ENCODE measurements at places on chromosomes 2 and 18.

DNA sequence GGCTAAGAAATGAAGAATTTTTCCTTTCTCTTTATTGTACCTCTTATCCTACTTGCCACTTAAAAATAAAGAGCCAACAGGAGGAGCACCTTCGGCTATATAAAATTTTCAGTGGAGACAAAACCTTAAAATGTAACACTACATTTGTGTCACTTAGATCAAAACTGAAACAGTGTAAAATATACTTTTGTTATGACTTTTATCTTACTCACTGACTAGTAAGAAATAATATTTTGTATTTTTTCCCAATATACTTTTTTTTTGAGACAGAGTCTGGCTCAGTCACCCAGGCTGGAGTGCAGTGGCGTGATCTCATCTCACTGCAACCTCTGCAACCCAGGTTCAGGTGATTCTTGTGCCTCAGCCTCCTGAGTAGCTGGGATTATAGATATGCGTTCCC, 28.3 kb downstream of the KCNJ13 start:
- DNase-seq = no peak

GRCh38 chr2:232417489-232417888, 10.8 kb downstream of the ALPG start:
- DNase-seq = no peak

DNA sequence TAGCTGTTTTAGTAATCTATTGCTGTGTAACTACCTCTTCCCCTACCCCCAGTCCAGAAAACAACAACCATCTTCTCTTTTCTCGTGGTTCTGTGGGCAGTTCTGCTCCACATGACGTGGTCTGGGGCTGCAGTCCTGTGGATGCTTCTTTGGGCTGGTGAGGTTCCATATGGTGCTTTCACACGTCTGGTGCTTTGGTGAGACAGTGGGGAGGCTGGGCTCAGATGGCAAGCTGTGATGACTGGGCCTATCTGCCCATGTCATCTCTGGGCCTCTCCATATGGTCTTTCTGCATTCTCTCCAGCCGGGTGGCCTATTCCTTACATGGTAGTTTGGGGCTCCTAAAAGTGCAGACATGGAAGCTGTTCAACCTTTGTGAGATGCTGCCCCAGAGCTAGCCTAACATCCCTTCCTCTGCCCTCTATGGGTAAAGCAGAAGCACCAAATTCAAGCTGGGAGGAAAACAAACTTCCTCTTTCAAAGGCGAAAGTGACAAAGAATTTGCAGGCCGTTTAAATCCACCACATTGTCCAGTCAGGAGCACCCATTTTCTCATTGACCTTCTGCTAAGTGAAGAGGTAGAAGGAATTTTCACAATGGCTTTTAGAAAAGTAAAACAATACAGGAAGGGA, 68.3 kb upstream of the IL1R1 start:
- DNase-seq = no peak

DNA sequence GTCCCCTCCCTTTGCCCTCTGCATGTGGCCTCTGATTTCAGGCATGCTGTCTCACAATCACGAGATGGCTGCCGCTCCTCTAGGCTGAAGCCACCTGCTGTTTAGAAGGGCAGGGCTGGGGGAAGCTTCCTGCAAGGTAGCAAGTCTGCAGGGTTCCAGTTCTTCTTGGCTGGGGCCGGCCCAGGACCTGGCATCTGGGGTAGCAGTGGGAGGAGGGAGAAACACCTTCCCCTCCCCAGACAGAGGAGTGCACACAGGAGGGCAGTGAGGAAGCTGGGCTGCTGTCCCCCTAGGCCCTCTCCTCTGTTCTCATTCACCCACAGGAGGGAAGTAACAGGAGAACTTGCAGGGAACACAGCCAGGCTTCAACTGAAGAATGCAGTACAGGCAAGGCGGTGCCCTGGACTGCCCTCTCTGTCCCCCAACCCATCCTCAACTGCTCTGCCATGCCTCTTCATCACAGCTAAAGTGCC, 345.9 kb upstream of the HS6ST1 start:
- DNase-seq = no peak

DNA sequence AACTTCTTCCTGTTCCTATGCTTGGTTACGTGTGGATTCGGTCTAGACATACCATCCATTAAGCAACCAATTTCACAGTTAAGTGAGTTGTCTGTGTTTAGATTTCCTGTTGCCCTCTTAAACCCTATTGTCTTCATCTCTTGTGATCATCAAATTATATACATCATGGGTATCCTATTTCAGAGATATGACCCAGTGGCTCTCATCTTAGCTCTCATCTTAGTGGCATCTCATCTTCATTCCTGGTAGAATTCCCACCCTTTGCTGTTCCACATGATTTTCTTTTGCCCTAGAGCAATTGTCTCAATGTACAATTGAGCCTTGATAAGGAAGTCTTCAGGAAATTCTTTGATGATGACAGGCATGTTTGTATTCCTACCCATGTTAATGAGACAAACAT, 29.4 kb upstream of the FN1 start:
- no peak for DNase-seq

- no peak for DNase-seq
Measured at GRCh38 chr2:65057391-65058052, 1.3 kb downstream of the CEP68 start.

GRCh38 chr2:156517419-156517818, 81.2 kb downstream of the GPD2 start:
- DNase-seq = no peak

DNA sequence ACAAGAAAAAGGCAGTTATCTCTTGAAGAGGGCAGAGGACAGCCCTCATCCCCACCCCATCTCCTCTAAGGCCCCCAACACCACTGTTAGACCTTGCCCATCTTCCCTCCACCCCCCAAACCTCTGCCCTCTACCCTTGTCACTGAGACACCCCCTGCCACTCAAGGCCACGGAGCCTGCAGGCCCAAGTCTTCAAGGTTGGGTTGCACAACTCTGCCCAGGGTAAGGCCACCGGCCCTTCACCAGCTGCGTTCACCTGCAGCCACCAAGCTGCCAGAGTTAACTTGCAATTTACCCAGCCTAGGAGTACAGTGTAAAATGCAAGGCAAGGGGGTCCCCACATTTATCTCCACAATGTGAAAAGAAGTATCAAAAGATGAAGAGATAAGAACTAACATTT, 128.7 kb upstream of the PKDCC start:
- DNase-seq = no peak

GRCh38 chr2:109560265-109560664, 53.5 kb downstream of the SEPTIN10 start:
- DNase-seq = no peak

GRCh38 chr2:21317131-21317530, 193.4 kb downstream of the TDRD15 start:
- DNase-seq = no peak

DNA sequence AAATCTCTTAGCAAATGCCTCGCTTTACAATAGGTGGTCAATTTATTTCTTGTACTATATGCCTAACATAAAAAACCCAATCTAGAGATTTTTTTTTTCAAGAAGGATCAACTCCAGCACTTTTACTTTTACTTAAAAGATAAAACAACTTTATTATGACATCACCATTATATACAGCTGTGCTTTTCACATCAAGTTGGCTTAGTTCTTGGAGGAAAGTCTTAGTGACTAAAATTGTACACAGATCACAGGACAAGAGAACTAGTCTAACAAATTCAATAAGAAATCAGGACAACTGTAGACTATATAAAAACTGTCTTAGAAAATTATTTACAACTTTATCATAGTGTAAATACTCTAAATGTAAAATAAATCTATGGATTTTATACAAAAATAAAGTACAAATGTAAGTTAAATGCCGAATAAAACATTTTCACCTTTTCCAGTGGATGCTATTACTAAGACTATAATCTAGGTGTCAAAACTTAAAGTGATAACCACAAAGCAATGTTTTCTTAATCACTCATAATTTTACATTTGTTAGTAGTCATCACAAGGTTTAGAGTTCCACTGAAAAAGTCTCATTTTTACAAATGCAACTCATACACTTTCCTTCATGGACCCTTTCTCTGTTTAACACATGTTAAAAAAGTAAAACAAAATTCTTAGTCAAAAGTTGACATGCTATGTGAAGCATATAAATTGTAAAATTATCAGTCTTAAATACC, 5.4 kb upstream of the CD302 start:
- DNase-seq = no peak

- DNase-seq = no peak
Measured at GRCh38 chr2:174717273-174717672, 47.0 kb downstream of the CHRNA1 start.

GRCh38 chr18:48155856-48156255, 225.4 kb upstream of the SMAD2 start:
- DNase-seq = no peak

DNA sequence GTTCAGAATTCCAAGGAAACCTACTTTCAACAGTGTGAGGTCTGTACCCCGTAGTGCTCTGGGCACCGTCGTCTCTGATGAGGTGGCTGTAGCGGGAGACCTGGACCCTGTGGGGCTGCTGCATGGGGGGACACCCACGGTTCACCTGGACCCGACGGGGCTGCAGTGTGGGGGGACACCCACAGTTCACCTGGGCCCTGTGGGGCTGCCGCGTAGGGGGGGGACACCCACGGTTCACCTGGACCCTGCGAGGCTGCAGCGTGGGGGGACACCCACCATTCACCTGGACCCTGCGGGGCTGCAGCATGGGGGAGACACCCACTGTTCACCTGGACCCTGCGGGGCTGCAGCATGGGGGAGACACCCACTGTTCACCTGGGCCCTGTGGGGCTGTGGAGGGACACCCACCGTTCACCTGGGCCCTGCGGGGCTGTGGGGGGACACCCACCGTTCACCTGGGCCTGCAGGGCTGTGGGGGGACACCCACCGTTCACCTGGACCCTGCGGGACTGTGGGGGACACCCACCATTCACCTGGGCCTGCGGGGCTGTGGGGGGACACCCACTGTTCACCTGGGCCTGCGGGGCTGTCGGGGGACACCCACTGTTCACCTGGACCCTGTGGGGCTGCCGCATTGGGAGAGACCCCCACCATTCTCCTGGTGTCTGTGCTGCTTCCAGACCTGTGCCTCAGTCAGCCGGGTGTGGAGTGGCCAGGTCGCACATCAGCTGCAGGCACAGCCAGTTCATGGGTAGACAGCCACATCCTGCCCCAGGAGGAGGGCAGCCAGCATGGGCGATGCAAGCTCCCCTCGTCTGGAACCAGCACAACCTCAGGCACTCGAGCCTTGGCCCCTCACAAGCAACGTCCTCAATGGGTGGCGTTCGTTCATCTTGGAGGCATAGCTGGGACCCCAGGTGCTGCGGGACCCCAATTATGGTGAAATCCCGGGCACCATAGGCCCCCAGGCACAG, 114.5 kb downstream of the TMEM18 start:
- DNase-seq = no peak

GRCh38 chr2:232647261-232647660, 13.9 kb downstream of the EFHD1 start:
- DNase-seq = no peak

GRCh38 chr18:11148680-11149440, 509 bp downstream of the PIEZO2 start:
- no peak for DNase-seq

- no peak for DNase-seq
Measured at GRCh38 chr2:25558262-25558661, 115.1 kb downstream of the DTNB start.

DNA sequence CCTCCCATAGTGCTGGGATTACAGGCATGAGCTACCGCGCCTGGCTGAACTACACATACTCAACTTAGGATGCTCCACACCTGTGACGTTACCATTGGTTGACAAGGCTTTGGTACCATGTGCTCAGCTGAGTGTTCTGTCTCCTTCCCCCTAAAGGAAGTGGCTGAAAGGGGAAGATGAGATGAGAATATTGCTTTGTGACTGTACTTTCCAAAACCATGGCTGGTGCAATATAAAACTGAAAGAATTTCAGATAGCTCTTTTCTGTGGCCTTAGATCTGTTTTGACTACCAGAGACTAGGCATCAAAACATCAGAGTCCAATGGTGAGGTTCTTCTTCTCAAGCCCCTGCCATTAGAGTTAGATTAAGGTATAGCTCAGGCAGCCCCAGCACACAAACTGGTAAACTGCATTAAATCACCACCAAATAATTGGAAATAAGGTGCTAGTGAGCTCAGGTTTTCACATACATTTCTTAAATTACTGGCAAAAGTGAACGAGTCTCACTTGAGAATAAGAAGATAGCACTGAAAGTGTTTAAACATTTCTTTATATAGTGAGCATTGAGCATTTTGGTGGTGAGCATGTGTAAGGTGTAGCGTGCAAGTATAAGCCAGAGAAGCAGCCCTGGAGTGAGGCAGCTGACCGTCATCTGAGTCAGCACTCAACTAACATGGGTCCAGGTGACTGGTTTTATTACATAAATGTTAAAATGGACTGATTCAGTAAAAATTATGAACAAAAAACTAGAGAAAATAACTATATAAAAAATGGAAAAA, 113.5 kb upstream of the FZD5 start:
- DNase-seq = no peak

DNA sequence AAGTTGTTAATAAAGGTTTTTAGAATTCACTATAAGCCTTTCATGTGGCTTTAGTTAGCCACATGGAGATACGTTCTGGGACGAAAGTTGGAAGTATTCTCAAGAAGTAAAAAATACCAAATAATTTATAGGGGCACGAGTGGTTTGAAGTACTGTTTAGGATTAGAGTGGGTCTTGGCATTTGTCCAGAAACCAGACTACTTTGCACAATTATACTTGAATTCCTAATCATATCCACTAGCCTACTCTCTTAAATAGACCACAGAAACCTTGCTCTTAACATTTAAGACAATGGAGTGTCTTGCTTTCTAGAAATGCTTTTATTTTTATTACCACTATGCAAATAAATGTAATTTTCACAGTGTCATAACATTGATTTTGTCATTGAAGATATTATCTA, 44.6 kb downstream of the UBE2E3 start:
- DNase-seq = no peak

DNA sequence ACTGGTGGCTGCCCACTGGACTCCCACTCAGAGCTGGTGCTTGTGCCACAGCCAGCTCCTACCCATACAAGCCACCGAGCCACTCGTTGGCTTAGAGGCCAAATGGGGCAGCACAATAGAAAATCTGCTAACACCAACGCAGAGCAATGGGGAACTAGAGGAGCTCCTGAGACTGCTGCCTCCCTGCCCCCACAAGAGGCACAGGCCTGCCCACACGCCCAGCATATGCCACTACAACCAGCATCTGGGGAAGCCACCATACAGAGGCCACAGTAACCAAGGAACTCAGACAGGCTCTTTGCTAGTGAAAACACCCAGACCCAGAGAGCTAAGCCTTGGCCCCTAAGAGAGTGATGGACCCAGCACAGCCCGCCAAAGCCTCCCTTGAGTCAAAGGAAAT, 231.2 kb upstream of the RAB6C start:
- DNase-seq = no peak

Measured in NCI-H1048 (cell line).